ENCODE measurements at places on chromosomes 1 and 21.

GRCh38 chr1:110612060-110612745 lies 6.0 kb upstream of the KCNA2 start:
- peak; percentile 32 for DNase-seq

DNA sequence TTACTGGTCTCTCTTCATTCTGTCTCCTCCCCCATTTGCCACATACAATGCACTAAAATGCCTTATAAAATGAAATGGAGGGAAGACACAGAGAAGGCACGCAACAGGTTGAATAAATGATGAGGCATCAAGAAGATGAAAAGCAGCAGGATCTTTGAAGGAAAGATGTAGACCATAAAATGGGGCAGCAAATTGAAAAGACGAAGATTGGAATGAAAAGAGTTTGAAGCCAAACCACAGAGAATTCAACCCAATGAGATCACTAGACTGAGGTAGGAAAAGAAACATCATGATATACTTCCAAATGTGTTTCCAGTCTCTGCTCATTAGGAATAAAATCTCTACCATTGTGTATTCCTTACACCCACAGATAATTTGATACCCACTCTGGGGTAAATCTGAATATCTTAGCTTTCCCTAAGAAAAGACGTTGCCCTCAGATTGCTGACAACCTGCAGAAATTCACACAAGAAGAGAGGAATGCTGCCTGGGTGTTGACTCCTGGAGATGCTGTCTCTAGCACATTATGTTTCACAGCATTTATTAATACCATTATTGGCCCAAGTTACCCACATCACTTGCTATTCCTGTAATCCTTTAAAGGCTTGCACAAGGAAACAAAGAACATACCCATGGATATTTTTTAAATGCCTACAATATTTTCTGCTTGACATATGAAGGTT lies 230.9 kb downstream of the LTN1 start:
- DNase-seq, result no peak

DNA sequence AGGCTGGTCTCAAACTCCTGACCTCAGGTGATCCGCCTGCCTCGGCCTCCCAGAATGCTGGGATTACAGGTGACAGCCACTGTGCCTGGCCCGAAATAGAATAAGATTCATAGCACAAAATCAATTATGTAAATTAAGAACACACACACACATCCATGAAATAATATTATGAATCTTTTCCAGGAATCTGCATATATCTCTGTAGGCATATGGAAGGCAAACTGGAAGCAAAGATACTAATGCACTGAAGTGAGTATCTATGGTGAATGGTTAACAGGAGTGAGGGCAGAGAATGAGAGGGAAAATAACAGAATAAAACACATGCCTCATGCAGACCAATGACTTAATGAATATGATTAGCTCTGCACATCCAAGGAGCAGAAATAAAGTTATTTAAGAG lies 61.6 kb upstream of the ATP2B4 start:
- no peak for DNase-seq

DNA sequence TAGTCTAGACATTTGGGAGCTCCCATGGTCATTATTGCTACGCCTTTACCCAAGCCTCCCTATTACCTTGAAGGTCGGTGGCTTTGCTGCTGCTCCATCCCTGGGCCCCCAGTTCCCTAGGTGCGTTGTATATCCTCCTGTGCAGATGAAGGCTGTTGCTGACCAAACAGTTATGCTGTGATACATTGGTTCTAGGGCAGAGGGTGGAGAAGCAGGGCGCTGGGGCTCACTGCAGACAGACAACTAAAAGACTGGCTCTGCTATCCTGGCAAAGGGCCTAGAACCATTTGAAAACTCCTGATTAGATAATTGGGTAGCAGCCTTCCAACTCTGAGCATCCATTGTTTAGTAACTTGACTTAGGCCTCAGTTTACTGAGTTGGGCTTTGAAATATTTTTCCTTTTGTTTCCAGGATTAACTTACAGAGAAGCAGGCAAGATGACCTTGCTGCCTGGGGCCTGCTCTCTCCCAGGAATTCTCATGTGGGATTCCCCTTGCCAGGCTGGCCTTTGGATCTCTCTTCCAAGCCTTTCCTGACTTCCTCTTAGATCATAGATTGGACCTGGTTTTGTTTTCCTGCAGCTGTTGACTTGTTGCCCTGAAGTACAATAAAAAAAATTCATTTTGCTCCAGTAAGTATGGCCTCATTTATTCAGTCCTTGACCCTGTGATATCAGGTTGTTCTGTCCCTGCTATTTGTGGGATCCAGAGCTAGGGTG lies 15.5 kb downstream of the CHI3L2 start:
- no peak for DNase-seq

GRCh38 chr1:13588946-13589796 lies 5.5 kb downstream of the PDPN start:
- no peak for DNase-seq

DNA sequence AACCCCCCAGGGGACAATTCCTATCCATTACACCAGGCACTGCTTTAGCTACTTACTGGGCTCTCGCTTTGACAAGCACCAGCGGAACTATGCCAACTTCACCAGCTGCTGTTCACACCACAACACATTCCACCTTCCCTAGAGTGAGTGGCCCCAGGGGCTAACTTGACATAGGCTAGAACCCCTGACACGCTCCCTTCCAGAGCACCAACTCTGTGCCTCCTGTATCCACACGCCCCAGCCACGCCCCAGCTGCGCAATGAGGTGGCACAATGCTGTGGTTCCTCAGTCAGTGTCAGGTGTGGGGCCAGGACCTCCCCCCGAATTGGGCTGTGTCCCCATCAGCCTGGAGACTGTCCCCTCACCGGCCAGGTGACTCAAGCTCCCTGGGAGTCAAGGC lies 11.7 kb upstream of the FGR start:
- no peak for DNase-seq

DNA sequence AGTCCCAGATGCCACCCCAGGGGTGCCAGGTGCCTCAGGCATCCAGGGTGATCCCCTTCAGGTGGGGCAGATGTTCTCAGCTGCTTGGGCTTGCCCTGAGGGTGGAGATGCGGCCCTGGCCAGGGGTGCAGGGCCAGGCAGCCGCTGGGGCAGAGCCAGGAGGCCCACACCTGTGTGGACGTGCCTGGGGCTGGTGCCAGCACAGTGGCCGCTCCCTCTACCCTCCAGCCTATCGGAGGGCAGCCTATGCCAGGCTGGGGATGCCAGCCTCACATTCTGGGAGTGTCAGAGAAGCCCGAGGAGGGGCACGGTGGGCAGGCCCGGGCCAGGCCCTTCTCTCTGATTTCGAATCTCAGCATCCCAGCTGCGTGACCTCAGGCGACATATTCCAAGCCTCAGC lies 96.5 kb upstream of the WNT4 start:
- peak; percentile 59 for DNase-seq

- DNase-seq, result no peak
These were observed 56.0 kb upstream of the PLXNA2 start for GRCh38 chr1:208300084-208300770.

GRCh38 chr1:232421143-232421796 lies 208.7 kb downstream of the SIPA1L2 start:
- no peak for DNase-seq

All from small intestine (tissue), 16 donors.